ENCODE measurements at places on chromosomes 6 and 20.

DNA sequence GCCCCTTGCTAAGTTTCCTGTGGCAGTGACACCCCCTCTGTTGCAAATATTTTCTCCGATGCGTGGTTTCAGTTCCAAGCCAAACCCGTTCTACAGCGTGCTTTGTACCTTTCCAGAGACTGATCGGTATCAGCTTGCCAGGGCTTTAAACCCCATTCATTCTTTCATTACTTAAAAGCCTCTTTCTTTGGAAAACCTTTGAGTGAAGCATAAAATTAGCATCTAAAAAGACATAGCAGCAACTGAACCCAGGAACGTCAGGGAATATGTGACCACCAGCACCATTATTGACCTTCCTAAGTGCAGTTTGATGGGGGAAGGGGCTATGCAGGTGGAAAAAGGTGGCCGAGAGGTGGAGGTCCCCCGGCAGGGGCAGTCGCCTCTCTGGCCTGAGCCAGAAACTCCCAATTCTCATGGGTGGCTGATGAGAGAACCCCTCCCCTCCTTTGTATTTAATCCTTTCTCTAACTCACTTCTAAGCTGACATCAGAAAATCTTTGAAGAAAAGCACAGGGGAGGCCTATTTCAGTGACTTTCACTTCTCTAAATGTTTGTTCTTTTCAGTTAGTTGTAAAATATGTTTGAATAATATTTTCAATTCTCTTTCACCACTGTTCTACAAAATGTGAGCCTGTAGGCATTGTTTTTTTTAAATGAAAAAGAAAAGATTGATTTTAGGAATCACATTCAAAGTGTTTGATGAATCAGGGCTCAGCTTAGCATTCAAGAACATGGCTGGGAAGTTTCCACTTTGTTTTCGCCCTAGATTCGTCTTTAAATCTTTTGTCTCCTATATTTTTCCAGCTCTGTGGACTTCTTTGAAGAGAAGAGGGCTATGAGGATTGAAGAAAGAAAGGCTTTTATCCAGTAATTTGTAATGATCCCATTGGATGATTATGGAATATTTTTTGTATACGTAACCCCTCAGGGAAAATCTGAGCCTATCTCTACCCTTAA lies 89.2 kb downstream of the RSPH3 start:
- no peak for DNase-seq

DNA sequence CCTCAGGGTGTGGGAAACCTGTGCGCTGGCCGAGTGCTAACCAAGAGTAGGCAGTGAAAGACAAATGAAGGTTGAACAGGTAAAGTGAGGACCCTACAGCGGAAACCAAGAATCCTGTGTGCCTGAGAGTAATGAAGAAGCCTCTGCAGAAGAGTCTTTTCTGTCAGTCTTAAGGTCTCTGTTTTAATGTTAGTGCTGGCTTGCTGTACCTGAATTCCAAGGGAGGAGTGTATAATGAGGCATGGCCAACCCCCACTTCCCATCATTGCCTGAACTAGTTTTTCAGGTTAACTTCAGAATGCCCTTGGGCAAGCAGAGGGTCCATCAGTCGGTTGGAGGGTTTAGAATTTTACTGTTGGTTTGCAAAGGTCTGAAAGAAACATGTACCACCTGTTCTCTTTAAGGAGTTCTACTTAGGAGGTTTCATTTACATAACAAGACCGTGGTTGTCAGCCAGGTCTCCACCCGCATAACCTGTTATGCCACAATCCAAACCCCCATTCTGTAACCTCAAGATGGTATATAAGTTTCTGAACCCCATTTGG lies 589 bp upstream of the PDCD2 start:
- DNase-seq, result no peak

DNA sequence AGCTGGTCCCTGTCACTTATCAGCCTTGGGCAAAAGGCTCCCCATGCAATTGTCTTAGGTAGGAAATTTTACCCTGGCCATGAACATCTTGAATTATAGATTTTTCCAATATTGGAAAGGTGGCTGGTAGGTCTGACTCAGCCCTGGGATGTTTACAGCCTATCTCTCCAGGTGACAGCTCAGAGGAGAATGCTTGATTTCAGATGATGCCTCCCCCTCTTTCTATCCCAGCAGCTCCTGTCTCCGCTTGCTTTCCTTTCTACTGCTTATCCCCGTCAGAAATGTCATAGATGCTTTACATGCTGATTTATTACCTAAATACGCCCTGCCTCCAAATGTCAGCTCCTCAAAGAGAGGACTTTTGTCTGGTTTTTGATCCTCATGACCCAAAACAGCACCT lies 109.6 kb downstream of the NFATC2 start:
- DNase-seq, result no peak

DNA sequence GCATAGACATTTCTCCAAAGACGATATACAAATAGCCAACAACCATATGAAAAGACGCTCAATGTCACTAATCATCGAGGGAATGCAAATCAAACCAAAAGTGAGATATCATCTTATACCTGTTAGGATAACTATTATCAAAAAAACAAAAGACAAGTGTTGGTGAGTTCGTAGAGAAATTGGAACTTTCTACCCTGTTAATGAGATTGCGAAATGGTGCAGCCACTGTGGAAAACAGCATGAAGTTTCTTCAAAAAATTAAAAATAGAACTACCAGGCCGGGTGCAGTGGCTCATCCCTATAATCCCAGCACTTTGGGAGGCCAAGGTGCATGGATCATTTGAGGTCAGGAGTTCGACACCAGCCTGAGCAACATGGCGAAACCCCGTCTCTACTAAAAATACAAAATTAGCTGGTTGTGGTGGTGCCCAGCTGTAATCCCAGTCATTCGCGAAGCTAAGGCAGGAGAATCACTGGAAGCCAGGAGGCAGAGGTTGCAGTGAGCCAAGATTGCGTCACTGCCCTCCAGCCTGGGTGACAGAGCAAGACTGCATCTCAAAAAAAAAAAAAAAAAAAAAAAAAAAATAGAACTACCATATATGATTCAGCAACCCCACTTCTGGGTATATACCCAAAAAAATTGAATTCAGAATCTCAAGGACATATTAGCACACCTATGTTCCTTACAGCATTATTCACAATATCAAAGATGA lies 170.0 kb upstream of the ZNF184 start:
- DNase-seq, result no peak

DNA sequence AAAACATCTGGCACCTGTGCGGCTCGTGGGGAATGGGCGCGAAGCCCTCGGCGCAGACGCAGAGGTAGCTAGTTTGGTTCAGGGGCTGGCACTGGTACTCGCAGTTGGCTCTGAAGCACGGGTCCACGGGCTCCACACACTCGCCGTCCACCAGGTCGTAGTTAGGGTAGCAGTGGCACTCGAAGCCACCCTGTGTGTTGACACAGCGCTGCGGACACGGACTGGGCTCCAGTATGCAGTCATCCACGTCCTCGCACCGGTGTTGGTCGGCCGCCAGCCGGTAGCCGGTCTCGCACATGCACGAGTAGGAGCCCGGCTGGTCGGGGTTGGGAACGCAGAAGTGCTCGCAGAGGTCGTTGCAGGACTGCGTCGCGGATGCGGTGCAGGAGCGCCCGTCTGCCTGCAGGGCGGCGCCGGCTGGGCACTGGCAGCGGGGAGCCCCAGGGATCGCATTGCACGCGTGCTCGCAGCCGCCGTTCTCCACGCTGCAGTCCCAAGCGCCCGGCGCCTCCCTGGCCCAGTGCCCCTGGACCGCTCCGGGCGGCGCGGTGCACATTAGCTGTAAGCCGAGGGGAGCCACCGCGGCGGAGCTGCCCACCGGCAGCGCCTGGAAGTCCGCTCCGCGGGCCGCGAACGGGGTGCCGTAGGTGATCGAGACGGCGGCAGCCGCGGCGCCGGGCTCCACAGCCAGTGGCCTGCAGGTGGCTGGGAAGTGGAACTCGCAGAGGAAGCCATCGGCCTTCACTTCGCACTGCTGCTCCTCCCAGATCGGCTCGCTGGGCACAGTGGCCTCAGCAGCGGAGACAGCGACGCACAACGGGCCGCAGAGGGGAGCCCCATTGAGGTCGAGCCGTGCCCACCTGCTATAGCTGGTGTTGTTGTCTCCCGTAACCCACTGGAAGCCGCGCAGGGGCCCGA lies 930 bp downstream of the THBD start:
- DNase-seq, result no peak

DNA sequence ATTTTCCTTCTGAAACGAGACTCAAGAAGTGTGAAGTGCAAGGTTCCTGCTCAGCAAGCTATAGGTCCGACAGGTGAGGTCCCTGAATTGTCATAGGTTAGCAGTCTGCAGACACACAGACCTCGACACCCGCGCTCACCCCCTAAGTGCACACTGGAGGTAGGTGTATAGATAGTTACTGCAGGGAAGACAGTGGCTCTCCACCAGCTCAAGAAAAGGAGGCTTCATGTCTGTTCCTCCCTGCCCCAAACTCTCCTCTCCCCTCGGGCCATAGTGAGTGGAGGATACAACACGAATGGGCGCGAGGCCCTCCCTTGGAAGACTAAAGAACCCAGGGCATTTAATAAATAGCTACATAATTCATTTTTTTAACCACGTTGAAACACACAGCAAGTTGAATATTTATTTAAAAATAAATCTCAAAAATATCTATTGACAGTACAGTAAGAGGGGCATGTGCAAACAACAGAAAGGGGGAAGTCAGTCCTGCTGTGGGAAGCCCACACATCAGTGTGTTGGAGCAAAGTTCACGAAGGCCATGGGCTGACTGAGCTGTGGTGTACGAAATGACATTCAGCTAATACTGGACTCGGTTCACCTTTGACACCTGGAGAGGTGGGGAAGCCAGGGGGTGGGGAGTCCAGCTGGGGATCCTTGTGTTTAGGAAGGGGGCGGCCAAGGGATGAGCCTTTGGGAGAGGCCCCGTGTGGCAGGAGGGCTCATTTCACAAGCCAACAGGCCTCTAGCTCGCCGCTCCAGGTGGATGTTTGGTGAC lies 10.7 kb downstream of the SPATA2 start:
- DNase-seq, result no peak

DNA sequence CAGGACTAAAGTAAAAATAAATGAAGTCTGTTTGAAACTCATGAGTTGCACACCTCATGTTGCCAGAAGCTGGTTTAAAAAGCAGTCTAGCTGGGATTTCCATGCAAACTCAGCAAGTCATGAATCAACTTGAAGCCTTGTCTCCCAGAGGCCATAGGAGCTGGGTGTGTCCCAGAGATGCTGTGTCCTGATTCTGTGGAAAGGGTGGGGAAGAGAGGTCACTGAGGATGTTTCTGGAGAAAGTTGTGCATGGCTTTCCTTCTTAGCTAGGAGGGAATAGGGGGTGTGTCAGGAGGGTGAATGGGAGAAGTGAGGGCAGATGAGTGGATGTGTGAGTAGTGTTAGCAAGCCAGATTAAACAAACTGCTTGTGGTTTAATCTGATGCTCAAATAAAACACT lies 111.3 kb downstream of the ADAT2 start:
- DNase-seq, result no peak

GRCh38 chr20:57683287-57683686 lies 26.5 kb downstream of the PMEPA1 start:
- DNase-seq, result no peak

DNA sequence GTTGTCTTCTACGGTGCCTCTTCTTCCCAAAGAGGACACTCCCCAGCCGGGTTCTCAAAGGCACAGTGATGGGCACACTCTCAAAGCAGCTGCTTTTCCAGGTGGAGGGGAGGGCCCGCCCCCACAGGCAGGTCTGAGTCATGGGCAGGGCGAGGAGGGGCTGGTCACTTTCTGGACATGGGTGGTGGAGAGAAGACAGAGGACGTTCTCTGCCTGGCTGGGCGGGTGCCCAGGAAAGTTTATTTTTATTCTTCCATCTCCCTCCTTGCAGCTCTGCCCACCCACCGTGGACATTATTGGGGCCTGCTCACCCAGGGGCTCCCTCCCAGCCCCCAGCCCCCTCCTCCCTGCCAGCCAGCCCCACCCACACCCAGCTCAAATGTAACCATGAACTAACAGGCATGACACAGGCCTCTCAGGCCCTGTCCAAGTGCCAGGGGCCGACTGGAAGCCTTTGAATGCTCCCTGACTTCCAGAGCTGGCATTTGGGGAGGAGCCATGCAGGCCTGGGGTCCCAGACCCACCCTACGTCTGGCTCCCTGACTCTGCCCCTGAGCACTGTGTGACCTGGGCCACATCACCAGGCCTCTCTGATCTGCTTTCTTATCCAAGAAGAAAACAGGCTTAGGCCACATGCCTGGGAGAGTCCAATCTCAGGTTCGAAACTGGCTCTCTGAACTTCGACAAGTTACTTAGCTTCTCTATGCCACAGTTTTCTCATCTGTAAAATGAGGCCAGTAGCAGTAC lies 8.0 kb downstream of the TGM2 start:
- no peak for DNase-seq

- no peak for DNase-seq
Observed at GRCh38 chr6:38233161-38233791, 406.5 kb downstream of the BTBD9 start.

- DNase-seq, result no peak
Observed at GRCh38 chr20:63280929-63281545, 8.4 kb downstream of the ARFGAP1 start.

GRCh38 chr6:169539176-169539897 lies 162.5 kb downstream of the WDR27 start:
- no peak for DNase-seq

GRCh38 chr6:159304641-159305040 lies 135.4 kb downstream of the FNDC1 start:
- no peak for DNase-seq

GRCh38 chr20:3374296-3374695 lies 33.2 kb downstream of the DNAAF9 start:
- DNase-seq, result no peak

DNA sequence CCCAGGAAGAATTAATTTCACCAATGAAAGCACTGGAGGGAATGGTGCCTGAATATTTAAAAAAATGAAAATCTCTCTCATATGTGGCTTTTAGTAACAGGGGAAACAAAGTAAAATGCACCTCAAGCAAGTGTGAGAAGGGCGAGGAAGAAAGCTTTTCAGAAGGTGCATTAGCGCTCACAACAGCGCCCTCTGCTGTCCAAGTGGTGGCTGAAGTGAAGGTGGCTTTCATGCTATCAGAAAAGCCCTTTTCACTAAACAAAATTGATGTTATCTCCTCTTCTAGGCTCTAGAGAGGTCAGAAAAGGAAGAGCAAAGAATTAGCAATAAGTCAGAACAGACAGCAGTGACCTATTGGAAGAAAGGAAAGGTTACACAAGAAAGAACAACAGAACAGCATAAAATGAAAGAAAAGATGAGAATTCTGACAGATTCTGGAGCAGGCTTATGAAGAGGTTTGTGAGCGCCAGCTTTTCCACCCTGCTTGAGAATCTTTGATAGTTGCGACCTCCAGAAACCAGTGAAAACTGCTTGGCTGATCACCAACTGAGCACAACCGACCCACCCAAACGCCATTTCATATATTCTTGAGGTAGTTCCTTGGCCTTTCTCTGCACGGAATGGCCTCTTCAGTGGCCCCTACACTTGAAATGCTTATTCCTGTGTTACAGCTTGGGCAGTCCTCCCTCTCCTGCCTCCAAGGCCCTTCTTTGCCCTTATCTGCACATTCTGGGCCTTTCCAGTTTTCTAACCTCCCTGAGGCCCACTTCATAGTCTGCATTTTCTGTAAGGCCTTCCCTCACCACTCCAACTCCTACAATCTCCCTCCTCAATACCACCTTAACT lies 45.3 kb downstream of the SMLR1 start:
- peak; percentile 49 for DNase-seq
